ENCODE measurements at places on chromosomes 4 and X. TPM values are rescaled to one million over a fixed set of nuclear protein-coding genes. Genes with fewer than 3 reads are reported as not detected.

Gene FAM90A26
- total RNA-seq: not detected

Gene UGT2B11
- total RNA-seq: not detected

Gene GUCY1A1
- not detected for total RNA-seq

Gene TAF7L
- total RNA-seq: not detected

Gene GLOD5
- total RNA-seq: not detected

Gene ZNF595
- 46.1 TPM for total RNA-seq

Gene GPRIN3
- 0.27 TPM for total RNA-seq

Gene FMR1NB
- total RNA-seq: not detected

Gene CXXC4
- total RNA-seq: 0.45 TPM

Gene BEX5
- 1.4 TPM for total RNA-seq

Gene SRPX
- total RNA-seq: 140 TPM

Gene IL1RAPL2
- total RNA-seq: not detected

Gene ADAMTS3
- total RNA-seq: 5.0 TPM

Gene ALB
- not detected for total RNA-seq
